Transverse colon (tissue), 4 donors: ENCODE measurements at places on chromosomes 13 and 19. TPM values are rescaled to one million over a fixed set of nuclear protein-coding genes. Genes with fewer than 3 reads are reported as not detected.

- no peak for DNase-seq
Observed at GRCh38 chr13:73450583-73450982, 391.8 kb downstream of the KLF5 start.

GRCh38 chr19:10699650-10700335 lies 1.4 kb upstream of the QTRT1 start:
- peak; percentile 70 for DNase-seq

DNA sequence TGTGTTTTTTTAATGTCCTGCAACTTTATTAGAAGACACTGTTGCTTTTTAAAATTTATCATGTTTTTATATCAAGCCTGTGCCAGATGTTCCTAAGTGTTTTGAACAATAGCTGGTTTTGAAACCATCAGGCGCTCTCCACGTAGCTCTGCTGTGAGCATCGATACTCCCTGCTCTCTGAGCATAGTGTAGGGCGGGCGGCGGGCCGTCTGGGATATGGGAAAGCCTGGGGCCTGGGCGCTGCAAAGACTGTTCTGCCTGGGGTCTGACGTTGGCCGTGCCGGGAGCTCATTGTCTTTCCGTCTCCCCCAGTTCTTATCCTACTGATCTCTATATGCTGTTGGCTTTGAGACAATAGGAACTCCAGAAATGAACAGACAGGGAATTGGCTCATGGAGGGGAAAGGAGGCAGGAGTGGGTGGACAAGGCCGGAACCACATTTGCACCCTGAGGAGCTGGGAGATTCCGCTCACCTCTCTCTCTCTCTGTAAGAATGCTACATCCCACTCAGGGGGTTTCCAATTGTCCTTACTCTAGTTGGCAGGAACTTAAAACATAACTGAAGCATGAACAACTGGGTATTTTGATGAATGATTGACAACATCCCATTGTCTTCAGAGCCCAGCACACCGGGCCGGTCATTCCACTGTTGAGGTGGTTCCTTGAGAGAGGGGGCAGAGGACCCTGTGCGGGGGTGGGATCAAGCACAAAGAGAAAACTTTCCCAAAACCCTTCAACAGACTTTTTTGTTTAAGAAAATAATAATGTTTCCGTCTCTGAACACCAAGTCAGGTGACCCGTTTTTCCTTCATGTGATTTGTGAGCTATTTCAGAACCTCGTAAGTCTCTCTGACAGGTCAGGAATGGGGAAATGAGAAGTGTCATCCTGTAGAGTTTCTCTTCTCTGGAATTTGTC lies 64.7 kb downstream of the COL4A2 start:
- no peak for DNase-seq

DNA sequence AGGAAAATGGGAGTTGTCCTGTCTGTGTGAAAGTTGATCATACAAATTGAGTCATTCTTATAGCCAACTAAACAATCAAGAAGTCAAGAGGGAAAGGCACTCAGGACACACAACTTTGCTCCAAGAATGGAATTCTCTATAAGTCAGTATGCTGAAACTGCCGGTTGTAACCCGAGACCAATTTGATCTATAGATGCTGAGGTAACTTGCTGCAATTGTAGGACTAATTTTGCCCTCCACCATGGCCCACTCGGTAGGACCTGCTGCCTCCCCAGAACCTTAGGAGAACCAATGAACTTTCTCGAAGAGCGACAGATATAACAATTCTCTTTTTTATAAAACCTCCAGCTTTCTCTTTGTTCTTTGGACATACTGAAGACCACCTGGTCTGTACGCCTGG lies 157.0 kb downstream of the RNF17 start:
- DNase-seq = no peak

- DNase-seq = peak; percentile 24
Observed at GRCh38 chr19:31127134-31127967, 221.9 kb downstream of the TSHZ3 start.

DNA sequence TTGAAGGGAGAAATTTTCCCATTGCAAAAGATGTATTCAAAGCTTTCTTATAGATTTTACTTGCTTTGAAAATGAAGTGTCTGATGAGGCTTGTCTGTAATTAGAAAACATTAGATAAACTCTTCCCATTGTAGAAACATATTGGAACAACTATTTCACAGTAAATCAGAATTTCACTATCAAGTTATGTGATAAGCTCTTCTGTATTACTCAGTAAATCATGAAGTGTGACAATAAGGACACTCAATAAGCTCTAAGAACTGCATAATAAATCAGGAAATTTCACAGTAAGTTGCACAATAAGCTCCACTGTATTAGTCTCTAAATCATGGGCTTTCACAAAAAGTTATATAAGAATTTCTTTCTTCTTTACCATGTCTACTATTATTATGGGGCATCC lies 1546.6 kb downstream of the SLITRK5 start:
- no peak for DNase-seq

GRCh38 chr13:27482983-27483382 lies 32.6 kb upstream of the MTIF3 start:
- DNase-seq = peak; percentile 43

DNA sequence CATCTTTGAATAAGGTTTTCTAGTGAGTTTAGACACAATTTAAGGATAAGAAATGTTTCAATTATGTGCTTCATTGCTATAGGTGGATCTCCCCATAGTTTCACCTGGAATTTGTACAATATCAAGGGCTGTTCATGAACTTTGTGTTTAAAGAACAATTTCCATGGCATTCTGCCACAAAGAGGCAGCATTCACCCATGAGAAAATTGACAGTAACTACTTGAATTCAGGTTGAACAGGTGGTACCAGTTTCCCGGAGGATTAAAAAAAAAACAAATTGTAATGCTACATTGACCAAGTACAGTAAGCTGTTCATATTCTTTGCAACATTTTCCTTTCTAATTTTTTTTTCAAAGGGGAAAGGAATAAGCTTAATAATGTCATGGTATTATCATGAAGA lies 9.1 kb downstream of the SLITRK5 start:
- DNase-seq = no peak

- DNase-seq = no peak
Observed at GRCh38 chr19:17236811-17237543, 8.7 kb downstream of the NR2F6 start.

DNA sequence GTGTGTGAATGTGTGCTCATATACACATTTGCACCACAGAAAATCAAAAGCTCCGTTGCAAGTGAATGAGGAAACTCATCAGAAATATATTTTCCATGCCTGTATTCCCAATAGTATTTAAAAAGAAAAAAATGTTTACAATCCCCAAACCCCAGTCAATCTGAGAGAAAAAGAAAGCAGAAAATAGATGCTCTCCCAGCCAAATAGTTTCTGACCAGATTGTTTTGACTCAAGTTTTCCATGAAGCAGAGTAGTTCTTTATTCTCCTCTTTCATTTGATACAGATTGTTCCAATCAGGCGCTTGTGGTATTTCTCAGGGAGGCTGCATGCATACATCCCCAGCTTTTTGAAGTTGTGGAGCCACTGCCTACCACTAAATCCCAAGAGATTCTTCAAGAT lies 110.6 kb downstream of the STARD13 start:
- no peak for DNase-seq

- DNase-seq = no peak
Observed at GRCh38 chr13:86960876-86961275, 710.3 kb upstream of the SLITRK5 start.

DNA sequence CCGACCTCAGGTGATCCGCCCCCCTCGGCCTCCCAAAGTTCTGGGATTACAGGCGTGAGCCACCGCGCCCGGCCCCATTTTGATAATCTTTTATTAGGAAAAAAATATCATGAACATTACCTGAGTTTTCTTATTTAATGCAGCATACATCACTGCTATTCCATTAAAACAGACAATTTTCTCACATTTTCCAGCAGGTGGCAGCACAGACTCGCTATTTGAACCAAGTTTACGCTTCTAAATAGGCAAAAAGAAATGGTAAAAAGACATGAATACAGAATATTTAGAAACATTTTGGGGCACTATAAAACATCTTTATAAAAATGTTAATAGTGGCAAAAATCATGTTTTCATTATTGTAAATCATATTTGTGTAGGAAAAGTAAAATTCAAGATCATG lies 903.1 kb downstream of the SLITRK6 start:
- DNase-seq = peak; percentile 11

DNA sequence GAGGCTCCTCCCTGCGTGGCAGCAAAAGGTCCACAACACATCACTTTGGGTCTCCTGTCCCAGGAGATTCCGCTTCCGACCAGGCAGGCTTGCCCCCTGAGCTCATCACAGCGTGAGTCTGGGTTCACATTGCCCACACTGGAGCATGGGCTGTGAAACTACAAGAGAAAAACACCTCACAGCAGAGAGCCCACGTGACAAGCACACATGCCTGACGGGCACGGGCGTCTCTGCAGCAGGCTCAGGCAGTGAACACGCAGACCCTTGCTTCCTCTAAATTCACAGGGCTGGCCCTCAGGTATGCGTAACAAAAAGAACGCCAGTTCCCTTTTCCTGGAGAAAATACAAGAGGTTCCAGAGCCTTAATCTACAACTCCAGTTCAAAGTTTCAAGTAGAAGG lies 41.9 kb downstream of the RASA3 start:
- peak; percentile 13 for DNase-seq

DNA sequence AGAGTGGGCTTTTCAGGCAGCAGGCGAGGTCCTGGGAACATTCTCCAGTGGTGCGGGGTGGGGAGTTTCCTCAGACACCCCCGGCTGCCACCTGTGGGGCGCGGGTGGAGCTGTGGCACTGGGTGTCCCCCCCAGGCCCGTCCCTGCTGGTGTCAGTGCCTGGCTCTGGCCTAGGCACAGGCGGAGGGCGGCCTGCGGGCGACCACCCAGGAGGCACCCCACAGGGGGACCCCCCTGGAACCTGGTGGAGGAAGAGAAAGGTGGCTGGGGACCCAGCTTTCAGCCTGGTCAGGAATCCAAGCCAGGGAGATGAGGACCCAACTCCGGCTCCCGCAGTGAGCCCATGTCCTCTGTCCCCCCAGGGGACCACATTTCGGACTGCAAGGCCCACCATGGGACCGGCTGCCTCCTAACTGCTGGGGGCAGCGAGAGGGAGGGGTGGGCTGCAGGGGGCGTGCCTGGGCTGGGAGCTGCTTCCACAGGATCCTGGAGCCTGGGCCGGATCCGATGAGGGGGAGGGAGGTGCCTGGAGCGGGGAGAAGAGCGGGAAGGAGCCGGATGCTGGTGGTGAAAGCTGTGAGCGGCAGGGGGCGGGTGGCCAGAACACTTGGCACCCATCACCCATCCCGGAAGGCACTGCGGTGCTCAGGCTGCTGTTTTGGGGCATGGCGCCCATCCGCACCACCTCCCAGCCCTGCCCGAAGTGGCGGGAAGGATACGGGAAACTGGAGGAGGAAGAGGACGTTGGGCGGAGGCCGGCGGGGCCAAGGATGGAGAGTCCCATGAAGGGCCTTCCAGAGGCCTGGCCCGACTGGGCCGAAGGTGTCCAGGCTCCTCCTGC lies 5.5 kb upstream of the CTXN1 start:
- DNase-seq = no peak

DNA sequence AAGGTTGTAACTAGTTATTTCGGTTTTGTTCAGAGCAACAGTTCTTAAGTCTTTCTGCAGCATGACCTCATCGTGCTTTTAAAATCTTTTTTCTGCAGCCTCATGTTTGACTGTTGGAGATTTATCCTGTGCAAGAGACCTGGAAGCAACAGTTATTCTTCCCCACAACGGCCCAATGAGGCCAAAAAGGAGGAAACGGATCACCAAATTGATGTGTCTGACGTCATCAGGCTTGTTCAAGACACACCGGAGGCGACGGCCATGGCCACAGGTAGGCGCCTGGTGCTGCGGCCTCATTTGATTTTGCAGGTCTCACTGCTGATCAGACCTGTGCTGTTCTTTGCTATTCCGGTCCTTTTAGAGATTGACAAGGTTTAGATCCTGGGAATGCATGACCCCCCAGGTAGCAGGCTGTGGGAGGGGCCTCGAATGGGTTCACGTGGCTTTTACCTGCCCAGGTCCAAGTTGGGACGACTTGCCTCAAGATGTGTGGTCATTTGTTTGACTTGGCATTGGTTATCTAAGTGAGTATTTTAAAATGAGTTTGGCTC lies 66.8 kb upstream of the MCF2L start:
- DNase-seq = no peak

DNA sequence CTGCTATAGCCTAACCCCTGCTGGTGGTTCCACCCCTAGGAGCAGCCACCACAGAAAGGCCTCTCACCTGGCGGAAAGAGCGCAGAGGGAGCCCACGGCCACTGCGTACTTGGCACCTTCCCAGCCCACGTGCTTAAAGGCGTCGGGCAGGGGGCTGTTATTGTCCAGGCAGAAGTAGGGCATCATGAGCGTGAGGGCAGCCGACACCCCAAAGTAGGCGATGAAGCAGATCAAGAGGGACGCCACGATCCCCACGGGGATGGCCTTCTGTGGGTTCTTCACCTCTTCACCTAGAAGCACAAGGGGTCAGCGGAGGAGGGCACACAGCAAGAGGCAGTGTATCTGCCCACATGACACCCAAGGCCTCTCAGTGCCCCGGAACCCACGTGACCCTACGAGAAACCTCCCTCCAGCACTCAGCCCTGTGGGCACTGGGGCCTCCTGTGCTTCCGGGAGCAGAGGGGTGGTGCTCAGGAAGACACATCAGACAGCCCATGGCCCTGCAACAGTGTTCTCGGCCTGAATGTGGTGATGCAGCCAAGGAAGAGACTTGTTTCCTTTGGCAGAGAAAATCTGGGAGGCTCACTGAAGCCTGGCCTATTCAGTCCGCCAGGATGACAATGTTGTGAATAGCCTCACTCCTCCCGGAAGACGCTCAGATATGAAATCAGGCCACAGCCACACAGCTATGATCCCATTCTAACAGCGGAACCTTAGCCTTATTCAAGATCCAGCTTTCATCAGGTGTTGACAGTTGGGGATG lies 72.1 kb downstream of the SLC7A1 start:
- DNase-seq = no peak

DNA sequence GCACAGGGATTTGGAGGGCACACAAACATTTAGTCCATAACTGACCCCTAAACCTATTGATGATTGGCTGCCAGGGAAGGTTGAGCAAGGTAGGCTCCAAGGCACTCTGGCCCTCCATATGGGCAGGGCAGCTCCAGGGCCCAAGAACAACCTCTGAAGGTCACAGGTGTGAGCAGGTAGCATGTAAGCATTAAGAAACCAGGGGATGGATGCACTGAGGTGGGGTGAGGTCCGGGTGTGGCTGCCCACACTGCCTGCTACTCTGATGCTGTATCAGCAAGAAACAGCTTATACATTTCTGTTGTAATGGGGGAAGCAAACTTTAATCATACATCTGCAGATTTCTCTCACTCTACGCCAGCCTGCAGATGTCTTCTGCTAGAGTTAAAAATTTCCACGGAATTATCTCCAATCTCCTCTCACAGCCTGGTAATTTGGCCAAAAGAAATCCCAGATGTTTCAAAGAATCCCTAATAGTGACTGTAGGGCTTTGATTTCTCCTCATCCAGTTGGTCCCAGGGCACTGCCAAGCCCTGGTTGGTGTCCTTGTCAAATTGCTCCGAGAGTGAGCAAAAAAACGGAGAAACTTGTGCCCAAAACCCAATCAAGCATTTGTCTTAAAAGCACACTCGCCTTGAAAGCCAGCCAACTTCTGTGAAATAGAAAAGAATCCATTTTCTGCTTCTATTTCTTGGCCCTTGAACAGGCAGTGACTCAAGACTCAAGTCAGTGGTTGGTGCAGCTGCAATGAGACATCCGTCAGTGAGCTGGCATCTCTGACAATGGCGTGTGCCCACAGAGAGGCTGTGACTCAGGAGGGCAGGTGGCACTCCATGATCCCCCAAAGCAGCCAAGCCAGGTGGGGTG lies 72.5 kb upstream of the MRI1 start:
- no peak for DNase-seq

GRCh38 chr13:106588367-106588766 lies 20.4 kb upstream of the ARGLU1 start:
- no peak for DNase-seq

GRCh38 chr19:17863520-17864182 lies 3.9 kb downstream of the RPL18A start:
- DNase-seq = no peak

Gene ZNF208
- total RNA-seq = 3.4 TPM

Gene GPC5
- not detected for total RNA-seq

Gene C1QTNF9
- total RNA-seq = 0.48 TPM

Gene ZFP30
- total RNA-seq = 8.3 TPM
